ENCODE measurements at places on chromosomes 12 and 14.

- no peak for DNase-seq
These were observed 15.1 kb downstream of the ZFHX2 start for GRCh38 chr14:23536494-23536893.

DNA sequence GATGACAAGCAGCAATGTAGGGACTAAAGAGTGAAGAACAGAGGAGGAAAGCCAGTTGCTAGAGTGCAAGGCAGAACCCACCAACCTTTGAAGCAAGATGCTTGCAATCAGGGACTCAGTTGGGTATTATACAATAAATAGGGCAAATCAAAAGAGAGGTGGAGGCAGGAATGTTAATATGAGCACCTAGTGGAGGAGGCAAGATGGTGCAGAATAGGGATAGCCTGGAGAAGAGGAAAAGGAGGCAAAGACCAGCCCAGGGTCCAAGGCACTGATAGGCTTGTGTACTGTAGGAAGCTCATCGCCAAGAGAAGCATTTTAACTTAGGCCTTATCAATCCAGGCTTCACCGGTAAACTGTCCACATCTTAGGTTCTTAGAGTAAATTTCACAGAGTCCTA lies 137.2 kb downstream of the ARMH4 start:
- DNase-seq, result peak; percentile 4

DNA sequence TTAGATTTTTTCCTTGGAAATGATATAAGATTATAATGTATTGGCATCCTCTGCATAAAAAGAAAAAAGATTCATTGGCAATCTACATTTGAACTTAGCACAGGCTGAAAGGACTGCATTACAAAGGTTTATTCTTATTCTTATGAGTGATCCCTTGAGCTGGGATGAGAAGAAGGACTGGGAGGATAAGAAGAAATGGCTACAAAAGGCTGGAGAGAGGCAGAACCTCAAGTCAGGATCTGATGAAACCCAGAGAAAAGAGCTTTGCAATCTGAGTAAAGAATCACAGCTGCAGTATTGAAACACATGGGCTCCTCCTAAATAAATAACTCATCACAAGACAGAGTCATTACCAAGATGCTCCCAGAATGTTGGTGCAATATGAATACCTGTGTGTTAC lies 1635.4 kb upstream of the FLRT2 start:
- no peak for DNase-seq

GRCh38 chr12:27866373-27867101 lies 86.5 kb upstream of the MANSC4 start:
- DNase-seq, result peak; percentile 43

GRCh38 chr12:68559246-68559645 lies 51.5 kb upstream of the RAP1B start:
- DNase-seq, result peak; percentile 38

DNA sequence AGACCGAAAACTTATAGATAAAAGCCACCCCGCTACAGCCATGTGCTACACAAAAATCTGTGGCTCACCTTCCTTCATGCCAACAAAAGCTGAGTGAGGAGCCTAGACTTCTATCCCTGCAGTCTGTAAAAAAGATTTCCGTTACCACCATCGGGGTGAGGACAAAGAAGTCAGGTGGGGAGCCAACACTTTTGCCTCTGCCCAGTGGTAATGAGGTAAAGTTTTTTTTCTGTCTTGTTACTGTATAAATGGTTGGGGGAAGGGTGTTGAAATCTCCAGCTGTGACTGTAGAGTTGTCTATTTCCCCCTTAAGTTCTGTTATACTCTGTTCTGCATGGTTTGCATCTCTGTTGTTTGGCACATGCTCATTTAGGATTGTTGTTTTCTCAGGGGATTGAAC lies 707.8 kb downstream of the FLRT2 start:
- DNase-seq, result no peak

- DNase-seq, result no peak
These were observed 47.8 kb downstream of the TESPA1 start for GRCh38 chr12:54936736-54937135.

DNA sequence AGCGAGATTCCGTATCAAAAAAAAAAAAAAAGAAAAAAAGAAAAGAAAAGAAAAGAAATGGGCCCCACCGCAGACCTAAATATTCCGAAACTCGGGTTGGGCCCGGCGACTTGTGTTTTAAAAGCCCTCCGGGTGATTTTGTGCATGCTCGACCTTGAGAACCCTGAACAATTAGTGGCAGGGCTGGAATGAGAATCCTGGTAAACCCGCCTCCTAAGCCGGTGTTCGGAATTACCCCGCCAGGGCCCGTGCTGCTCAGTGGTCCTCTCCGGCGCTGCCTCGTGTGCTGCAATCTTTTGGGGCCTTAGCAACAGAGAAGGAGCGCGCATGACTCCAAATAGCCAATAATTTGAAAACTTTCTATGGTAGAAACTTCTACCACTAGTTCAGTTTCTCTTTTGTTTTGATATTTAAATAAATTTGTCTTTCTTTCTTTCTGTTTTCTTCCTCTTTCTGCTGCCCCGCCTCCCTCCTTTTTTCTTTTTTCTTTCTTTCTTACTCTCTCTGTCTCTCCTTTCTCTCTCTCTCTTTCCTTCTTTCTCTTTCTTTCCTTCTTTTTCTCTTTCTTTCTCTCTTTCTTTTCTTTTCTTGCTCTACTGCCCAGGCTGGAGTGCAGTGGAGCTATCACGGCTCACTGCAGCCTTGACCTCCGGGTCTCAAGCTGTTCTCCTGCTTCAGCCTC lies 1.5 kb upstream of the GALNT6 start:
- peak; percentile 76 for DNase-seq

DNA sequence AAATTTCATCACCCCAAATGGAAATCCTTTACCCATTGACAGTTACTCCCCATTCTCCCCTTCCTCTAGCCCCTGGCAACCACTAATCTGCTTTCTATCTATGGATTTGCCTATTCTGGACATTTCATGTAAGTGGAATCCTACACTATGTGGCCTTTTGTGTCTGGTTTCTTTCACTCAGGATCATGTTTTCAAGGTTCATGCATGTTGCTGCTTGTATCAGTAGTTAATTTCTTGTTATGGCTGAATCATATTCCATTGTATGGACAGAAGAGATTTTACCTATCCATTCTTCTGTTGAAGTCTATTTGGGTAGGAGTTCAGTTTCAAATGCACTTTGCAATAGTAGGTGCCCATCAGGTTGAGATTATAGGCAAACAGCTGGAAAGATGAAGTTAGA lies 1.4 kb downstream of the RFC5 start:
- no peak for DNase-seq

DNA sequence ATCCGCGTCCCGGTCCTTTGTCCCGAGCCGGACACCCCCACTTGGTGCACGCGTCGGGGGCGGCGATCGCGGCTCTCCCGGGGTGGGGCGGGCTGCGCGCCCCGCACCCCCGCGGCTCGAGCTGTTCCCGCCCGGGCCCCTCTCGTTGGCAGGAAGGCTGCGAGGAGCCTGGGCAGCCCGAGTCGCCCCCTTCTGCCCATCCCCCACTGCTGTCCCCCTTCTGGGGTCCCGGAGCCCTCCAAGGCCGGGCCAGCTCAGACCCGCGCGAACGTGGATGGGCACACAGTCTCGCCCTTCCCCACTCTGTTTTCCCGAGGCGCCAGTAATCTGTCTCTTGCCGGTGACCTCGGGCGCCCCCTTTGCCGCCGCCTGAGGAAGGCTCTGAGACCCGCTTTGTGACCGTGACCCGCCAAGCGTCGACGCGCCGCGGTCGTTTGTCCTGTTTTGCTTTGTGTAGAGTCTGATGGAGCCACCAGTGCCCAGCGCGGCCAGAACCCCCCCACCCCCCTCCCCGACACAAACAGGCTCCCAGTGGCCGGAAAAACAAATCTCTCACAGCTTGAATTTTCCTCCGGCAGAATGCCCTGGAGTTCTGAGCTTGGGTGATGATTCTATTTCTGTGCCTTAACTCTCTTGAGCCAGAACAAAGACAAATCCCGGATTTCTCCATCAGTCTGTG lies 610 bp downstream of the C14orf132 start:
- DNase-seq, result peak; percentile 48

DNA sequence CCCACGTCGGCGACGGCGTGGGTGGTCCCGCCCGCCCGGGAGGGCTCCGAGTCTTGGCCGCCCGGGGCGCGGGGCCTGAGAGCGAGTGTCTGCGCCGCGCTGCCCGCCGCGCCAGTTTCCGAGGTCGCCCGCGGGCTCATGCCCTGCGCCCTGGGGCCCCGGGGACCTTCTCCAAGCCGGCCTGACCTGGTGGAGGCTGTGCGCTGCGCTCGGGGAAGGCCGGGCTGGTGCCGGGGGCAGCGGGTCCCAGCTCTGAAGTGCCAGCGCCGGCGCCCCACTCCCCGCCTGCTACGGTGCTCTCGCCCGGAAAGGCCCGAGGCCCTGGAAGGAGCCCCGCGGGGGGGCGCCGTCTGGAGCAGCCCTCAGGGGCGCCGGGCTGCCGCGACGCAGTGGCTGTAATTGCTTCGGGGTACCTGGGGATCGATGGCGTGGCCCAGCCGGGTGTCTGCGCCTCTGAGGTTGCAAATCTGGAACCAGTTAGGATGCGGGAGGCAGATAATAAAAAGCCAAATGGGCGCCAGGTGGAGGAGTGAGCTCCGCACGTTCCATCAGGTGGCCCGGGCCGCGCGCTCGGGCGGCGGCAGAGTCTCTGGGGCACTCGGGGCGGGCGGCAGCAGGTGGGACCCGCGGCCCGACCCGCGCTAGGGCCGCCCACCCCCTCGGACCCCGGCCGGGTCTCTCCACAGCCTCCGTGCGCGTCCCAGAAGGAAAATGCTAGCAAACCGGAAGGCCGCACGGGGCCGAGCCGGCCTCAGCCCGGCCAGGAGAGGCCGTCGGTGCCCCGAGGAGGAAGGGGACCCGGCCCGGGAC lies 102.3 kb upstream of the DIO3 start:
- DNase-seq, result no peak

GRCh38 chr12:106342397-106343213 lies 14.9 kb upstream of the POLR3B start:
- no peak for DNase-seq

DNA sequence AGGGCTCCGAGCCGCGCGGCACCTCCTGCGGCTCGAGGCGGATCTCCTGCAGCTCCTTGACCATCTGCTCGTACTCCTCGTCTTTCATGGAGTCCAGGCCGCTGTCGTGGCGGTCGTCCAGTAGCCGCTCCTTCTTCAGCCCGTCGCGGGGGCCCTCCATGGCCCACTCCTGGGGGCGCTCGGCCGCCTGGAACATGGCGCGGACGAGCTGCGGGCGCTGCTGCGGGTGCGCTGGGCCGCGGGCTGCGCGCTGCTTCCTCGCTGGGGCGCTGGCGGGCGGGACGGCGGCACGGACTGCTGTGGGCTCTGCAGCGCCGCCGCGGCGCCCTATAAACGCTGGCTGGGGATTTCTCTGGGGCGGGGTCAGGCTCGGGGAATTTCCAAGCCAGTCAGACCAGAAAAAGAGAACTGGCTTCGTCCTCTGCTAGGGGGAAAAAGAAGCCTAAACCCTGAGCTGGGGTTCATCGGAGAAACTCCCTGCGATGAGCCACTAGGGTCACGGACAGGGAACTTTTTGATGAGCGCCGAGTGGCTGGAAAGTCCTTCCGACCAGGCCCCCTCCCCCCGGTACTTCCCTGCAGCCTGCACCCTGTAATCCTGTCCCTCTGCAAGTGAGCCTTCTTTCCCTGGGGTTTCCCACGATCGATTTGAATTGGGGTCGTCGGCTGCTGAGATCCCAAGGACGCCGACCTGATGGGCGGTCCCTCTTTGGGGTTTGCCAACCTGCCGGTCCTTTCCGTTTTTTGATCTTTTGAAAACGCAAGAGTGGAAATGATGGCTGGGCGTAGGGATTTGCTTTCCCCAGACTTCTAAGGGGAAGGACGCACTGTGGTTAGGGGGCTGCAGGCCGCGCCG lies at the start of gene NFKBIA:
TSS of gene NFKBIA (minus strand) at position 301 of the 855 bp plus-strand sequence. CDS start at position 196, 105 bp downstream.
- DNase-seq, result peak; percentile 90
